Stimulated activated CD4-positive, alpha-beta T cell treated with anti-CD3 and anti-CD28 coated beads, Interleukin-1b, Interleukin-23, amount 100 ng/mL, for 4 hours (primary cell): ENCODE measurements at places on chromosomes 12 and 14.

- DNase-seq: no peak
Measured at GRCh38 chr14:61219256-61219655, 61.9 kb downstream of the TMEM30B start.

DNA sequence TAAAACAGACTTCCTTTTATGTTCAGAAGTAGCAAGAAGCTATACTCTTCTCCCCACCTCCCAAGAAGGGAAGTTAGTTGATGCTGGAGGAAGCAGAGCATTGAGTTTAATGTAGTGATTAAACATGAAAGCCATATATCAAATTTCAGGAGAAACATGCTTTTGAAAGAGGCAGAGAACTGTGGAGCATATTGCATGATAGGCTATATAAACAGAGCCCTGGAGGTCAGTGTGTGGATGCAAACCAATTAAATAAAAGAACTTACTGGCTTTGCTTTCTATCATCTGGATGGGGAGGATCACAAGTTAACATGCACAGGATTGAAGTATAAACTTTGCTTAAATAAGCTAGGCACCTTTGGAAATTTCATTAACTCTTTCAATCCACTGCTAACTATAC is 94.1 kb downstream of the MSRB3 start:
- no peak for DNase-seq

- DNase-seq: no peak
Measured at GRCh38 chr14:72480464-72481243, 413.2 kb downstream of the DPF3 start.

DNA sequence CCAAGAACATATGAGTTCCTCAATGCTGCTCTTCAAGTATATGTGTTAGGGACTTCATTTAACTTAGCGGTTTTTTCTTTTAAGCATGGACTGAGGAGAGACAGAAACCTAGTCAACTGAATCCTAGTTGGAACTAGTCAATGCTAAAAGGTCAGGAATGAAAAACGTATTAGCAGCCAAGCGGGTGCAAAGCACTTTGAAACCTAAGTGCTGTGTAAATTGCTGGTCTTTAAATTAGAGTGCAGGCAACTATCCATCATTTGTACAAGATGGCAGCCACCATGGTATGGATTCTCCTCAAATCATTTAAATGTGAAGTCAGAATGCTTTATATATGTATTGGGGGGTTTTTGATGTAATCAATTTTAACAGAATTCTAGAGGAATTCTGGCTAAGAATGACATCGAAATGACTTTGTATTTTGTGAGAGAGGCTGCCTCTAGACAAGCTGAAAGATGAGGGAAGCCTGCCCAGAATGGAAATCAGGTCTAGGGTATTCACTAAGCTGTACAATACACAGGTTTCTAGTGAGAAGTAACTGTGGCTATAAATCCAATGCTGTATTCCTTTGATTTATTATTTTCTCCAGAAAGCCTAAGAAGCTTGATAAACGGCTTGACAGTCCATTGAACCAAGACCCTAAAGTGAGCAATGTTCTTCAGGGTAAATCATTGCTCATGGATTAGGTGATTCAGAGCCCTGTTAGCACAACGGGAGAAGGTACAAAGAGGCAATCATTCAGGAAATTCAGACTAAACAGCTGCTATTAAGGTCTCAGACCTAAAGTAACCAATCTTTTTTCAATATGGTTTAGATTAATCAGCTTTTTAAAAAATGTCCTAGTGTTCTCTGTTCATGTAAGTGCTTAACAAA is 198.8 kb downstream of the ANO2 start:
- no peak for DNase-seq

GRCh38 chr12:2912216-2912575 is 21.5 kb downstream of the TULP3 start:
- no peak for DNase-seq

DNA sequence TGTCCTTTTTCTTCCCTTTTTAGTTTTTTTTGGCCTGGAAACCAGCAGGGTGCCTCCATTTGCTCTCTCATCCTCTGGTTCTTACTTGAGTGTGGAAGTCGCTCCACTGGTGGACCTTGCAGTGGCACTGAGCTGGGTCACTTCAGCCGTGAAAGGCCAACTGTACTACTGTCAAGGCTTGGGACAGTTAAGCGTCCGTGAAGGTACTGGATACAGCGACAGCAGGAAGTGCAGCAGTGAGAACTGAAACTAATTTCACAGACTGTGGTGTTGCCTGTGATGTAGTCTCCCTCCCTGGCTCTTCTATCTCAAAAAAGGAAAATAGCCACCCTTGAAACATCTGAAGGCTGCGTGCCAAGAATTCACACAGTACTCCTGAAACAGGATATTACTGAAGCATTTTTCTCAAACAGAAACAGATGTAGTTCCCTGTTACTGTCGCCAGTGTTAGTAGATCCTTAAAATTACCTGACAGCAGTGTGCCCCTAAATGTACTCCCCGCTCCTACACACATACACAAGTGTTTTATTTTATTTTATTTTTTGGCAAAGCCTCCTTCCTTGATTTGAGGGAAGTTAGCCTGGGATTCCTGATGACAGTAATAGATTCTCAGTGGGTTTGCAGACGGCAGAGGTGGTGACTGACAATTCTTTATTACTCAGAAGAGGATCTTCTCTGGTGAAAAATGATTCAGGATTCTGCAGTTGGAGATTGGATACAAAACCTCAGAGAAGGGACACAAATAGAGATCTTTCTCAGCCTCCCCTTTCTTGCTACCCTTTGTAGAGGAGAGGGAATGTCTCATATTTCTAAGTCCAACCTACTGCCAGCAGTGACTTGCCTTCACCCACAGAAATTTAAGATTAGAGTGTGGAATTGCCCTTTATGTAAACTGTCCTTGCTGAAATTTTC is 4.4 kb downstream of the SUSD6 start:
- no peak for DNase-seq

- DNase-seq: no peak
Measured at GRCh38 chr12:66189889-66190288, 875 bp downstream of the IRAK3 start.

GRCh38 chr14:50020184-50020583 is 96.2 kb downstream of the VCPKMT start:
- no peak for DNase-seq

DNA sequence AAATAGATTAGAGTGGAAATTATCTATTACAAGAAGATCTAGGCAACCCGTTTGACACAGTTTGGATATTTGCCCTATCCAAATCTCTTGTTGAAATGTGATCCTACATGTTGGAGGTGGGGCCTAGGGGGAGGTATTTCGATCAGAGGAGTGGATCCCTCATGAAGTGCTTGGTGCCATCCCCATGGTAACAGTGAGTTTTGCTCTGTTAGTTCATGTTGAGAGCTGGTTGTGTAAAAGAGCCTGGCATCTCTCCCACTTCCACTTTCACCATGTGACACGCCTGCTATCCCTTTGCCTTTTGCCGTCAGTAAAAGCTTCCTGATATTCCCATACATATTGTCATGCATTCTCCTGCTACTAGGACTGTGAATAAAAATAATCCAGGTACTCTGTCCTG is 66.4 kb upstream of the FLRT2 start:
- no peak for DNase-seq

GRCh38 chr12:6396031-6396430 is 12.1 kb downstream of the LTBR start:
- no peak for DNase-seq

DNA sequence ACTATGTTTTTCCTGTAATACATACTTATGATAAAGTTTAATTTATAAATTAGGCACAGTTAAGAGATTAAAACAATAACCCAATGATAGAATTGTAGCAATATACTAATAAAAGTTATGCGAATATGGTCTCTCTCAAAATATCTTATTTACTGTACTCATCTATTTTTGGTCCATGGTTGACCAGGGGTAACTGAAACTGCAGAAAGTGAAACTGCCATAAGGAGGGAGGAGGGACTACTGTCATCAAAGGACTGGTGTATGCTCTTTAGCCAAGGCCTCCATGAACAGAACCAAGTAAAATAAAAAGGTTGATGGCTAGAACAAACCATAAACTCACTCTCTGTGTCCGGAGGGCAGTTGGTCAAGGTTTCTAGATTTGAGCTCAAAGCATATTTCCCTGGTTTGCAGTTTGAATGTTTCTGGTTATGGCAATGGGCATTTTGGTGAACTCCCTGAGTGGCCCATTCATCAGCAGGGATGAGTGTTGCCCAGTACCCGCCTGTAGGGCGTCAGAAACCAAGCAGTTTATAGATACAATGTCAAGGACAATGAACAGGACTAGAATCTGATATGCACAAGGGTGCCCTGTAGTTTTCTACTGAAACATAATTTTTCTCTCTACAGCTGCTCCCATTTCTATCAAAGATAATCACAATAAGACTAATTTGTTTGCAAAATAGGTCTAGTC is 19.8 kb downstream of the LEMD3 start:
- DNase-seq: no peak

GRCh38 chr12:118103201-118103600 is 610 bp downstream of the VSIG10 start:
- DNase-seq: peak; percentile 5

DNA sequence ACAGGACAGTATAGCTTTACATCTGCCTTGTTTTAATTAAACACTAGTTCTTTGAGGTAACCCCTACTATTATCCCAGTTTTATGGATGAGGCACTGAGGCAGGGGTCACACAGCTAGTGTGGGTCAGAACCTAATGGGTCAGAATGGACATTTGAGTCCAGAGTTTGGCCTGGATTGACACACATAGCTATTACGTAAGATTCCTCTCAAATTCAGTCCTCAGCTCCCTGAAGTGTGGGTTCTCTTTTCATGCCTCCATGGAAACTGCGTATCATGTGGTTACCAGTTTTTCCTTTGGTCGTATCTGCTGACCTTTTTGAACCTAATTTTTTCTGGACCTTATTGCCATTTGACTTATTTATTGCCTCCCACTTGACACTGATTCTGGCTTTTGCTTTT is 40.4 kb downstream of the PSEN1 start:
- no peak for DNase-seq

GRCh38 chr14:95293449-95293848 is 26.3 kb downstream of the CLMN start:
- no peak for DNase-seq

- no peak for DNase-seq
Measured at GRCh38 chr12:58804749-58805148, 115.6 kb downstream of the LRIG3 start.

DNA sequence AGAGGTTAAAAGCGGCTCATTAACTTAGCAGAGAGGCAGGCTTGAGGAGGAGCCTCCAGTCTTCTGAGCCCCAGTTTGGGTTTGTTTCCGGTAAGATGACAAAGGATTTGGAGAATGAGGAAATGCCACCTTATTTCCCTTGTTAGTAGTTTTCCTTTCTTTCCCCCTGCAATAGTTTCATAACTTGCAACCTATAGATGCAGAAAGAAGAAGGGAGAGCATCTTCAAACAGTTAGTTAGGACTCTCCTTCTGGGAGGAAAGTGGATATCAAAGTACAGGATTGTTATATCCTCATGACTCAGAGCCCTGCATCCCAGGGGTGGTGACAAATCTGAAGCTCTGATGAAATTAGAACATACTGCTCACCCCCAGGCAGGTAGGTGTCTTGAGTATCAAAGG is 180.7 kb upstream of the SLC38A2 start:
- DNase-seq: no peak

DNA sequence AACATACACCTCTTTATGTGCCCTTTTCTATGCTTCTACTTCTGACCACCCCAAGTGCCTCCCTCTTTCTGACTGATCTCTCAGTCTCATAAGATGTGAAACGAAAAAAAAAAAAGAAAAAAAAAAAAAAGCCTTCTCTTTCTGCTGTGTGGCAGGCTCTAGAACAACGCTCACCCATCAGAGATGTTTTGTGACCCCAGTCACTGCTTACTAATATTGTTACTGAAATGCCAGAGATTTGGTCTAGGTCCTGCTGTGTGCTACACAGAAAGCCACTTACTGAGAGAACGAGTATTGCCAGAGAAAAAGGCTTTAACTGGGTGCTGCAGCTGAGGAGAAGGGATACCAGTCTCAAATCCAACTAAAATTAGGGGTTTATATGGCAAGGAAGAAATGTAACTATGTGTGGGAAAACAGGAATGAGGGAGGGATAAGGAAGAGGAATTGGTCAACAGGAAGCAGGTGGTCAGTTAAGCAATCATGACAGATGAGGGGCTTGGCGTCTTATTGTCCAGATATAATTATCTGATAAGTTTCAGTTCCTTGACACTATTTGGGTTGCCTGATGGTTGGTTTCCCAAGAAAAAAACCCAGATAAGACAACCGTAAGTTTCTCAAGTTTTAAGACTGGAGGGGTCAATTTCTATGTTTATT is 149.0 kb downstream of the NAV3 start:
- no peak for DNase-seq

DNA sequence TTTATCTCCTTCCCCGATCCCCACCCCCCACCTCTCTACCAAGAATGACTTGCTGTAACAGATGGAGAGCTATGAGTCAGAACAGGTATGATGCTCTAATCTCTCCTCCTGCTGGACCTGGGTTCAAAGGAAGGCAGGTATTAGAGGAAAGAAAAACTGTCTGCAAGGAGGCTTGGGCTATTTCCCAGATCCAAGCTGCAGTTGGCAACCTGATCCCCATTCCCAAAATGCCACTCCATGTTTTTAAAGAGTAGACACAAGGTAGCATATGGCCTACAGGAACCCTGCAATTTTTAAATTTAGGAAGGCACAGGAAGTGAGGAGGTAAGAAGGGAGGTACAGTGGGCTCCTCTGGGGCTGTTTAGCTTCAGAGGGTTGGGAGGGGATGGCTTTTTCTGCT is 33.0 kb downstream of the SRRM4 start:
- DNase-seq: no peak

GRCh38 chr12:28698553-28698952 is 450.5 kb upstream of the FAR2 start:
- no peak for DNase-seq

GRCh38 chr14:37992499-37992898 is 215.2 kb upstream of the SSTR1 start:
- DNase-seq: no peak

DNA sequence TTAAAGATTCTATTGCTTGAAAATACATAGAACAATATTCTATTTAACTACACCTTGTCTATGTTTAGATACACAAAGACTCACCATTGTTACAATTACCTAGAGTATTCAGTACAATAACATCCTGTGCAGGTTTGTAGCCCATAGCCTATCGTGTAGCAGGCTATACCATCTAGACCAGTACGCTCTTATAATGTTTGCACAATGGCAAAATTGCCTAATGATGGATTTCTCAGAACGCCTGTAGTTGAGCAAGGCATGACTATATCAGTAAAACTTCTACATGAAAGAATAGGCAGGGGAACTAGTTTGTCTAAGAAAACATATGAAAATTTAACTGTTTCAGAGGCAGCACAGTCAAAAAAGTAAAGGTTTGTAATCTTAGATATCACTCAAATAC is 375.9 kb downstream of the DAD1 start:
- DNase-seq: no peak
